SHP77 treated with DMSO at 0.1 percent for 48 hours (cell line): ENCODE measurements at places on chromosomes 11 and 22.

DNA sequence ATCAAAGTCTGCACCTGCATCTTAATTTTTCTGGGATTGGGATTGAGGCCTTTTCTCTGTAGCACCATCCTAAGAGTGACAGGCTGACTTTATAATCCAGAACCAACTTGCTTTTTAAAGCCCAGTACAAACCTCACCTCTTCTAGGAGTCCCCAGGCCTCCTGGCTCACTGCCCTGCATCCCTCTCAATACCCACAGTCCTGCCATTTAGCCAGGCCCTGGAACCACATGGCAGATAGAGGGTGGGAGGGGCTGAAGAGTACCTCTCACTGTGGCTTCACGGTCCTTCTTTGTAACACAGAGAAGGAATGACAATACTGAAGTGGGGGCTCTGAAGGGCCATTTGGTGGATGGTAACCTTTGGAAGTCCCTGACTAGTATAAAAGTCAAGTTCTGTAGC is 63.5 kb upstream of the PHOX2A start:
- no peak for DNase-seq

GRCh38 chr11:112216561-112217105 is 9.6 kb upstream of the PTS start:
- DNase-seq: no peak

DNA sequence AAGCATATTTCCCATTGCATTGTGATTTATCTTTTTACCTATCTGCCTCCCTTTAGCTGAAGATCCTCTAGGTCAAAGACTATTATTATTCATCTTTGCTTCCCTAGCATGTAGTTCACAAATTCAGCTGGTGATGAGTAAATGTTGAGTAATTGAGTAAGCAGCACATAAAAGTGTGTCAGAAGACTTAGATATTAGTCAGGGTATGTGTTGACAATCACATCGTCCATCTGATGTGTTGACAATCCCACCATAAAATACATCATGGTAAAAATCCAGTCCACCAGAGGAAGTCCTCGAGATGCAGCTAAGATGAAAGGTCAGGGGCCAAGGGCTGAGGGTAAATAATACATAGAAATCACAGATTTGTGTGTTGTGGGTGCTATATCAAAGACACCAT is 22.9 kb upstream of the ABTB2 start:
- no peak for DNase-seq

DNA sequence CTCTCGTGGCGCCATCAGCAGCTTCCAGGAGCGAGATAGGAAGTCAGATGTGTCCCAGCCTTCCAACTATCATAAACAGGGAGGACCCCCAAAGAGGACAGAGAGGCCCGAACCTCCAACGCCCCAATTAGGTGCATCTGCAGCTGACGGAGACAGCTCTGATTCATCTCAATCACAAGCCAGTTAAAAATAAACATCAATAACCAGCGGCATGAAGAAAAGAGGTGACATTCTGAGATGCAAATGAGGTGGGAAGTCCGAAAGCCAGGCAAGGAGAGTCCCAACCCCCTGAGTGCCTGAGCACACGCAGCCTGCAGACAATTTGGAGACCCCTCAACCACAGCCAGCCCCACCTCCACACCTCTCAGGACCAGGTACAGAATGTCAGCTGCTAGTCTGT is 28.1 kb upstream of the IGSF9B start:
- no peak for DNase-seq

- DNase-seq: no peak
Measured at GRCh38 chr11:64444838-64445441, 86.0 kb downstream of the RPS6KA4 start.

GRCh38 chr22:28977481-28977971 is 84.1 kb downstream of the C22orf31 start:
- no peak for DNase-seq

DNA sequence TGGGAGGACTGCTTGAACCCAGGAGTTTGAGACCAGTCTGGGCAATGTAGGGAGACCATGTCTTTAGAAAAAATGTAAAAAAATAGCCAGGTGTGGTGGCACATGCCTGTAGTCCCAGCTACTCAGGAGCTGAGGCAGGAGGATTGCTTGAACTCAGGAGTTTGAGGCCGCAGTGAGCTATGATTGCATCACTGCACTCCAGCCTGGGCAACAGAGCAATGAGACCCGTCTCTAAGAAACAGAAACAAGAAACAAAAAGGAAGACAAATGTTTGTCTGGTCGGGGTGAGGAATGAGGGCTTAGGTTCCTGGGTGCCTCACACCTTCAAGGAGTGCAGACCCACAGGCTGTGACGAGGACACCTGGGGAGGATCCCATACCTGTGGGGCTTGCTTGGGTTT is 191.9 kb downstream of the CEP164 start:
- no peak for DNase-seq

DNA sequence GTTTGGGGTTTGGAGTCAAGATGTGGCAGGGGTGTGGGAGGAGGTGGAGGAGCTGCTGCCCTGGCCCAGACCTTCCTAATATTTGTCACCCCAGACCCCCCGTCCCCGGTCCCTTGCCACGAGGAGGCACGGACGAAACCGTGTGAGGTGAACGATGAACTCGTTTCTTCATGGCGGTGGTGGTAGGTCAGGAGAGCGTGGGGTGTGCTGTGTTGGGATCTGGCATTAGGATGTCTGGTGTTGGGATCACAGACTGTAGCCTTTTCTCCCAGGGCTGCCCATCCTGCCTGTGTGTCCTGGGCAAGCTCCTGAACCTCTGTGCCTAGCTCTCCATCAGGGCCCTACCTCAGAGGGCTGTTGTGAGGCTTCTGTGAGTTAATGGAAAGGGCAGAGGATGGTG is 8.4 kb downstream of the MAPK8IP2 start:
- no peak for DNase-seq

GRCh38 chr22:46502440-46503175 is 34.8 kb downstream of the CELSR1 start:
- no peak for DNase-seq

- no peak for DNase-seq
Measured at GRCh38 chr11:61021661-61022212, 50.3 kb downstream of the CD6 start.

DNA sequence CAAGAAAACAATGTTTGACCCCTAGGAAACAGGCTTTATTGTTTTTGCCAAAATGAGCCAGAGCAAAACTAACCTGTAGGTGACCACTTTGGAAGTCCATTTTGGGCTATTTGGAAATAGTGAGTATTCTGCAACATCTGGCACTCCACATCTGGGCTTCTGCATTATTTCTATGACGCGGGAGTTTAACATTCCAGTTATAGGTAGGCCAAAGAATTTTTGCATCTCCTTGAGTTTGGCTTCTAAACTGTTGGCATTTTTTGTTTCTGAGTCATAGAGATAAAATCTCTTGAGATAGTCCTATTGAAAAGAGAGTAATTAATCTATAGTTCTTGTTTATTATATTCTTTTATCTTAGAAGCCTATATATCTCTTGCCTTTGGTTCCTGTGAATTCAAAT is 2.9 kb downstream of the MMP7 start:
- DNase-seq: no peak

DNA sequence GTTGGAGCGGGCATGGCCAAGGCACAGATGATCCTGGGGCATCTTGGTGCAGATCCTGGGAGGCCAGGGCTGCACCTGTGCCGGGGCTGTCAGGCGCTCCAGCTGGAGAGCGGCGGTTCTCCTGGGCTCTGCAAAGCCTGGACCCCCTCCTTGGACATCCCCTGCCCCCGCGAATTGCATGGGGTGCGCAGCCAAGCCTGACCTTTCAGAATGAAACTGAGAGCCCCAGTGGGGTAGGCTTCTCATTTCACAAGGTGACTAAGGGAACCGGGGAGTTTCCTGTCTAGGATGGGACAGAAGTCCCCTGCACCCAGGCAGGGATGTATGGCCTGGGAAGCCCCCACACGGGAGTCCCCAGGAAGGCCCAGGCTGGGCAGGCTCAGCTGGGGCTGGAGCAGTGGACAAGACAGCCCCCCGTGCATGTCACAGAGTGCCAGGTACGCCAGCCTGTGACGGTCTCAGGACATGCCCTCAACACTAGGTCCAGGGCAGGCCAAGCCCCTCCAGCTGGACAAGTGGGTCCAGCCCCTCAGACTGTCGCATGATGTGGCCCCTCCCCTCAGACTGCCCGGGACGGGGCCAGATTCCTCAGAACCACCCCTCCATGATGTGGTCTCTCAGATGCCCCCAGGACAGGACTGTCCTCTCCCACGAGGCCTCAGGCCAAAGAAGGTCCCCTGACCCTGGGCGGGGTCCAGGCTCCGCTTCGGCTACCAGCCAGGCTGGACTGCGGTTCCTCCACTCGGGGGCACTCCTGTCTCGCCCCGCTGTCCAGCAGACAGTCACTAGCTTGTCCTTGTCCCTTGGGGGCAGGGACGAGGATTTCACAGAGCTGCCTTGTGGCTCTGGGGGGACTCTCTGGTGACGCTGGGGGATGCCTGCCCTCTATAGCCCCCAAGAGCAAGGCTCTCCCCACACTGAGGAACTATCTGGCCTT is 2.3 kb downstream of the LSP1 start:
- no peak for DNase-seq

DNA sequence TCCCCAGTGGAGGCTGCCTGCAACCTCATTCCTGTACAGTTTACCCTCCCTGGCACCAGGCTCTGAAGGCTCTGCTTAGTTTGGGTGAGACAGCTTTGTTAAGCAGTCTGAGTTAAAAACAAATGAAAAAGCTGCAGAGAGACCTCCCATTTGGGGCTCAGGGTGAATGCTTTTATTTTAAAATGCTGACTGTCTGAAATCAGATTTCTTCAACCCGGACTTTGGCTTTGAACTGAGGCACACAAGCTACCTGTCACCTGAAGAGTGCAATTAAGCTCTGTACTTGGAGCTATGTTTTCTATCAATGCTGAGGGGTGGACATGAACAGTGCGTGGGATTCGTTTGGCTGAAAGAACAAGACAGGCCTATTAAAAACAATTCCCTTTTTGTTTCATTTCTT is 217.5 kb upstream of the SORL1-AS1 start:
- no peak for DNase-seq

GRCh38 chr11:80993536-80993935 is 1552.7 kb upstream of the TENM4 start:
- DNase-seq: no peak
